ENCODE measurements at places on chromosomes 6 and 20. TPM values are rescaled to one million over a fixed set of nuclear protein-coding genes. Genes with fewer than 3 reads are reported as not detected.
A peak's percentile ranks its signal among the peaks of the same experiment; 100 is the strongest.

The CDYL gene
- 83.2 TPM for total RNA-seq

- no peak overlapping the region for H3K4me3 ChIP-seq
- peaks cover 26% of the 10 kb centered on the region for H3K36me3 ChIP-seq
- H3K27me3 ChIP-seq = no peaks in the 10 kb centered on the region
- DNase-seq = peak; percentile 87
- H3K27ac ChIP-seq = no peak overlapping the region
These were observed 436.7 kb downstream of the RNF144B start for GRCh38 chr6:18823782-18824386.

- DNase-seq = no peak
- H3K4me1 ChIP-seq = peaks cover 16% of the 10 kb centered on the region
- H3K4me3 ChIP-seq = no peak overlapping the region
- H3K36me3 ChIP-seq = no peaks in the 10 kb centered on the region
These were observed 58.2 kb upstream of the TNFAIP3 start for GRCh38 chr6:137808836-137809315.

DNA sequence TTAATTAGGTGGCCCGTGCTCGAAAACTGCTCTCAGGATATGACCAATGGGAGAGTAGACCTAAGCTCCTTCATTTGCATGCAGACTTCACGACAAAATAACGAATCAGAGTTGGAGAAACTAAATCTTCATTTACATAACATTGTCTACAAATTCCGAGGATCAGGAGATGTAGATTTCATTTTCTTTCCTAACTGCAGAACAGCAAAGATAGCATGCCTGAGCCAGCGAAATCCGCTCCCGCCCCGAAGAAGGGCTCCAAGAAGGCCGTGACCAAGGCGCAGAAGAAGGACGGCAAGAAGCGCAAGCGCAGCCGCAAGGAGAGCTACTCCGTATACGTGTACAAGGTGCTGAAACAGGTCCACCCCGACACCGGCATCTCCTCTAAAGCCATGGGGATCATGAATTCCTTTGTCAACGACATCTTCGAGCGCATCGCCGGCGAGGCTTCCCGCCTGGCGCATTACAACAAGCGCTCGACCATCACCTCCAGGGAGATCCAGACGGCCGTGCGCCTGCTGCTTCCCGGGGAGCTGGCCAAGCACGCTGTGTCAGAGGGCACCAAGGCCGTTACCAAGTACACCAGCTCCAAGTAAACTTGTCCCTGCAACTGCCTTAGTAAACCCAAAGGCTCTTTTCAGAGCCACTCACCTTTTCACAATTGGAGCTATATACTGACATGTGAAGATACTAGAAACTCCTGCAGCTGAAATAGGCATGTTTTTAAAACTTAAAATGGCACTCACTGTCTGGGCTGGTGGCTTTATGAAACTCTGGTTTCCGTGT is 96.5 kb downstream of the HFE start:
- H3K27me3 ChIP-seq = no peaks in the 10 kb centered on the region
- DNase-seq = peak; percentile 74
- H3K4me3 ChIP-seq = peak overlapping the region; percentile 90
- H3K4me1 ChIP-seq = peaks cover 45% of the 10 kb centered on the region

DNA sequence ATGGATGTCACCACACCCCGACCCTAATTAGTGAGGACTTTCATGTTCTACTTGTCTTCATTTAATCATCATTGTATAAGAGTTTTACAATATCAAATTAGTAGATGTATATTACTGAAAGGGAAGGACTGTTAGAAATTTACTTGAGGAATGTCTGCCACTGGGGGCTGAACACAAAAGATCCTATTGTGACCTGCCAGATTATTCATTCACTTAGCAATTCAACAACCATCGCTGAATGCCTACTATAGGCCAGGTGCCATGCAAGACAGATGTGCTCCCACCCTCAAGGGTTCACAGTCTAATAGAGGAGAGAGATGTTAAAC is 8.0 kb upstream of the RBCK1 start:
- no peak overlapping the region for H3K27ac ChIP-seq
- no peak for DNase-seq
- H3K4me1 ChIP-seq = peaks cover 14% of the 10 kb centered on the region
- H3K36me3 ChIP-seq = no peaks in the 10 kb centered on the region

DNA sequence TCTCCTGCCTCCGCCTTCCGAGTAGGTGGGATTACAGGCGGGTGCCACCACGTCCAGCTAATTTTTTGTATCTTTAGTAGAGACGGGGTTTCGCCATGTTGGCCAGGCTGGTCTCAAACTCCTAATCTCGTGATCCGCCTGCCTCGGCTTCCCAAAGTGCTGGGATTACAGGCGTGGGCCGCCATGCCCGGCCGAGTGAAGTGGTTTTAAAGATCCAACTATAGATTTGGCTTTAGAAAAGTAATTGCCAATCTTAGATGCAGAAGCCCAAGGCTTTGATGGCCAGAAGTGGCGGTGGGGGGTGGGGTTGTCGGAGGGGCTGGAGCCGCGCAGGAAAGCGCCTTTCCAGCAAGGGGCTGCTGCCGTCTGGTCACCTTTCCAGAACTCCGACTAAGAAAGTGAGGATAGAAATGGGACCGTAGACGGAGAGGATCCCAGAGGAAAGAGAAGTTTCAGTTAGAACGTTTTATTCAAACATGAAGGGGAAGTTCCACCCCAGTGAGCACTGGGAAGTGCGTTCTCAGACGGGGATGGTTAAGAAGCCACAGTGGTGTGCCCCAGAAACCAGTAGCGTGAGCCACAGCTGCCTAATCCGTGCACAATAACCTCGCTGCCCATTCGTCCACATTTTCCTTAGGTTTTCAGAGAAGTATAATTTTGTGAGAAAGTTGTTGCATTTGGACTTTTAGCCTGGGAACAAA is 69.7 kb downstream of the DLL1 start:
- DNase-seq = no peak
- no peaks in the 10 kb centered on the region for H3K27me3 ChIP-seq
- peaks cover 12% of the 10 kb centered on the region for H3K4me1 ChIP-seq

GRCh38 chr6:142631517-142632385 is 313.2 kb downstream of the HIVEP2 start:
- H3K27me3 ChIP-seq = no peaks in the 10 kb centered on the region
- no peak overlapping the region for H3K4me3 ChIP-seq
- peaks cover 5% of the 10 kb centered on the region for H3K4me1 ChIP-seq
- H3K27ac ChIP-seq = no peak overlapping the region
- H3K36me3 ChIP-seq = no peaks in the 10 kb centered on the region
- DNase-seq = no peak

DNA sequence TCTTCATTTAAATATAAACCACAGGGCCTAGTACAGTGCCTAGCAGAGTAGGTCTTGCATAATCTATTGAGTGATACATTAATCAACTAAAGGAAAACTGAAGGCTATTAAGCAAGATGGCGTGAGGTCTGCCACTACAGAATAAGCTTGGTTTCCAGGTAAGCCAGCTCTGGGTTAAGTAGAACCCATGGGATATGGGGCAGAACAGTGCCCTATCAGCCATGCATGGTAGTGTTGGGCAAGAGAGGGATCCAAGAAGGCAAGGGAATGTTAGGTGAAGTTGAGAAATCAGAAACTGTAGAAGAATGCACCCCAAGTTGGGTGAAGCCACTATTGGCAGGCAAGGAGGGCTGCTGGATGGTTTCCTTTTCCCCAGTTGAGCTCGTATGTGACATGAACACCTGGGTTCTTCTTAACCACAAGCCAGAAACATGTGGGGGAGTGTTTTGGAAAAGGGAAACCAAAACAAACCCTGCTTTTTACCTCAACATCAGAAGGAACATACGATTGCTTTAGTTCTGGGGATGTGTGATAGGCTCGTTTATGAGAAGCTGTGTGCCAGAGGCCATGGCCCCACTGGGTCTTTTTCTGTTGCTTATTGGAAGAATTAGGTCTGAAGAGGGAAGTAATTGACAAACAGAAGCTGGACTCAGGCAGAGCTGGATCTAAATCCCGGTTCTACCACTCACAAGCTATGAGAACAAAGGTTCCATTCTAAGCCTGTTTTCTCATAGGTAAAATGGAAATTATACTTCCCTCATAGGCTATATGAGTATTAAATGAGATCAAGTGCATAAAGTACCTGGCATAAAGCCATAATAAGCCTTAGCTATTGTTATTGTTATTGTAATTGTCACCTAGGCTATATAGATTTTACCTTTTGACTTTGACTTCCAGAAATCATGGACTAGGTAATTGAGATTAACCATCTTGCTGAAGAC is 33.5 kb downstream of the NEDD9 start:
- peaks cover 10% of the 10 kb centered on the region for H3K36me3 ChIP-seq
- H3K27ac ChIP-seq = no peak overlapping the region
- no peak overlapping the region for H3K4me3 ChIP-seq
- no peaks in the 10 kb centered on the region for H3K27me3 ChIP-seq
- peaks cover 80% of the 10 kb centered on the region for H3K4me1 ChIP-seq

- no peak overlapping the region for H3K27ac ChIP-seq
- no peak overlapping the region for H3K4me3 ChIP-seq
- H3K4me1 ChIP-seq = no peaks in the 10 kb centered on the region
- H3K36me3 ChIP-seq = no peaks in the 10 kb centered on the region
- no peak for DNase-seq
- H3K27me3 ChIP-seq = no peaks in the 10 kb centered on the region
These were observed 16.3 kb upstream of the ARFGEF3 start for GRCh38 chr6:138145402-138145801.
